Thoracic aorta (tissue), 2 donors: ENCODE measurements at places on chromosomes 7 and 10. TPM values are rescaled to one million over a fixed set of nuclear protein-coding genes. Genes with fewer than 3 reads are reported as not detected.
A peak's percentile ranks its signal among the peaks of the same experiment; 100 is the strongest.

DNA sequence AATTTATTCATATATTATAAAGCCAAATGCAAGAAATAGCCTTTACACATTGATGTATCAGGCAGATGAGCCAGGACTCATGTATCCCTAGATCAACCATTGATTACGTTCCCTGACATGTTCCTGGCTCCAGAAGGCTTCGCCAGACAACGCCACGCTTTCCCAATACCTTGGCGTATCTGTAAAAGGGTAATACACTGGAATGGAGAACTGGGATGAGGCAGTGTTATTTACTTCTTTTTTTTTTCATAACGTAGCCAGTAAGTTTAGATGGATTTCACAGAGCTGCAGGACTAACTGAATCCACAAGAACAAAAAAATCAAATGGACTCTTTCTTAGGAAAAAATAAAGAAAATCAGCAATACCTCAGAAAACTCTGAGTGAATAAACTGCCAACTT is 588.1 kb upstream of the SEMA3D start:
- H3K36me3 ChIP-seq: no peaks in the 10 kb centered on the region
- no peaks in the 10 kb centered on the region for H3K27me3 ChIP-seq
- no peak for DNase-seq
- H3K4me1 ChIP-seq: no peaks in the 10 kb centered on the region
- no peak overlapping the region for H3K27ac ChIP-seq
- no peak overlapping the region for H3K4me3 ChIP-seq

DNA sequence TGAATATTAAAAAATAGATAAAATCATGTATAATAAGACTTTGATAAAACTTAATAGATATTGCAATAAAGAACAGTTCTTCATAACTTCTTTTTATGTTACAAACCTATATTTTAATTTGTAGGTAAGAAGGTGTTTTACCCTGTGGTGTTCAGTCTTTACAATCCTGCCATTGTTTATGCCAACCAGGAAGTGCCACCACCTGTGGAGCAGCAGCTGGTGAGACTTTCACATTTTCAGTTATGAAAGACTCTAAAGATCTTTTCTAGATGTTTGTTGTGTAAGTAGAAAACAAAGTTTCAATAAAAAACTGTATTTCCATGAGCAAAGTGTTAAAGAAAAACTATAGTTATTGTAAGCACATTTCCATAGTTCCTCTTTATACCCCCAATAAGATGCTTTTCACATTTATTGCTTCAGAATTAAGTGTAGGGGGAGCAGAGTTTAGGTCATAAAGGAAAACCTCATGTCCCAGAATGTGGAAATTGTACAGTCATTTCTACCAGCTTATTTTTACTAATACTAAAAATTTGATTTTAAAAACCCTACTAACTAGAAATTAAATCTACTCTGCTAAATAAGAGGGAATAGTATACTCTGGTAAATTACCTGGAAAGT is 28.7 kb downstream of the CSGALNACT2 start:
- peaks cover 15% of the 10 kb centered on the region for H3K36me3 ChIP-seq
- DNase-seq: no peak
- H3K27ac ChIP-seq: no peak overlapping the region
- H3K27me3 ChIP-seq: no peaks in the 10 kb centered on the region
- no peak overlapping the region for H3K4me3 ChIP-seq
- H3K4me1 ChIP-seq: no peaks in the 10 kb centered on the region

CDC14C gene
- total RNA-seq: not detected

GRCh38 chr10:27410153-27410552 is 94.0 kb upstream of the RAB18 start:
- H3K4me1 ChIP-seq: no peaks in the 10 kb centered on the region
- no peak overlapping the region for H3K4me3 ChIP-seq
- no peak overlapping the region for H3K27ac ChIP-seq
- DNase-seq: no peak
- H3K36me3 ChIP-seq: no peaks in the 10 kb centered on the region
- H3K27me3 ChIP-seq: no peaks in the 10 kb centered on the region

GRCh38 chr7:73512018-73512780 is 9.9 kb downstream of the BAZ1B start:
- H3K4me3 ChIP-seq: no peak overlapping the region
- H3K36me3 ChIP-seq: peaks cover 45% of the 10 kb centered on the region
- no peaks in the 10 kb centered on the region for H3K27me3 ChIP-seq
- no peak overlapping the region for H3K27ac ChIP-seq
- DNase-seq: no peak
- H3K4me1 ChIP-seq: peaks cover 9% of the 10 kb centered on the region

GRM3 gene
- not detected for total RNA-seq

DNA sequence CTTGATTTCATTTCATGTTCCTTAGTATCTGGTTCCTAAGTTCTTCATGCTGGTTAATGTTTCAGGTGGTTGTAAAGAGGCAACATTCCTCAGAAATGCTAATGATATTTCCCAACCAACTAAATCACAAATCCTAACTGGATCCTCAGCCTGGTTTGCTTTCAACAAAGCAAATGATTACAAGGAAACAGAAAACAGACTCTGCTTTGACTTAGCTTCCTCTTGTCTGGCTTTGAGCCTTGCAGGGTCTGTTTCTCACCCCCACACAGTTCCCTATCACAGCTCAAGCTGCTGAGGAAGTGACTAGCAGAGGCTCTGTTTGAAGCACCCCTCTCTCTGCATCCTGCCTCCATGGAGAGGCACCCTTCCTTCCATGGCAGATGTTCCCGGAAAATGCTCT is 130.2 kb upstream of the CTTNBP2 start:
- no peak overlapping the region for H3K4me3 ChIP-seq
- H3K4me1 ChIP-seq: no peaks in the 10 kb centered on the region
- H3K27ac ChIP-seq: no peak overlapping the region
- H3K36me3 ChIP-seq: no peaks in the 10 kb centered on the region
- no peak for DNase-seq

C1QL3 gene
- total RNA-seq: not detected

DNA sequence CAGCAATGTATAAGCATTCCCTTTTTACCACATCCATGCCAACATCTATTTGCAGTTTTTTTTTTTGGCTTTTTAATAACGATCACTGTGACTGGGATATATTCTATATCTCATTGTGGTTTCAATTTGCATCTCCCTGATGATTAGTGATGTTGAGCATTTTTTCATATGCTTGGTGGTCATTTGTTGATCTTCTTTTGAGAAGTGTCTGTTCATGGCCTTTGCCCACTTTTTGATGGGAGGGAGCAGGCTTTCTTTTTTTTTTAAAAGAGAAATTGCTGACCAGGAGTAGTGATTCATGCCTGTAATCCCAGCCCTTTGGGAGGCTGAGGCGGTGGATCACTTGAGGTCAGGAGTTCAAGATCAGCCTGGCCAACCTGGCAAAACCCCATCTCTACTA is 4.0 kb downstream of the MUC17 start:
- no peak for DNase-seq
- H3K4me3 ChIP-seq: no peak overlapping the region
- no peaks in the 10 kb centered on the region for H3K4me1 ChIP-seq
- H3K27ac ChIP-seq: no peak overlapping the region
- H3K36me3 ChIP-seq: no peaks in the 10 kb centered on the region

- H3K4me1 ChIP-seq: peaks cover 10% of the 10 kb centered on the region
- no peaks in the 10 kb centered on the region for H3K36me3 ChIP-seq
- no peak for DNase-seq
- no peaks in the 10 kb centered on the region for H3K27me3 ChIP-seq
These were observed 1.6 kb upstream of the SAMD9 start for GRCh38 chr7:93119191-93119905.

DNA sequence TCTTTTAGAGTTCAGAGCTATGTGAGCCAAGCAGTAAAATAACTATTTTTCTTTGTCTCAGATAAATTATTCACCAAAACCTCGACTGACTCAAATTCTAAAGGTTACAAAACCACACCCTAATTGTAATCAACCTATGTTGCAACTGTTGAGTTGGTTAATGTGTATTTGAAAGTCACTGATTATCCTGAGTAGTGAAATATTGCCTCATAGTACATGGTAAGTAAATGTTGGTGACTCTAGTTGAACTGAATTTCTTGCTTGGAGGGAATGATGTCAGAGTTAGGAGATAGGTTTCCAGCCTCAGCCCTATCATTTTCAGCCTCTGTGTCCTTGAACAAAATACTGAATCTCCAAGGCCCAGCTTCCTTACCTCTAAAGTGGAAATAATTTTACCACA is 3.0 kb upstream of the CYP2C18 start:
- H3K4me3 ChIP-seq: no peak overlapping the region
- no peak for DNase-seq
- no peaks in the 10 kb centered on the region for H3K27me3 ChIP-seq
- H3K27ac ChIP-seq: no peak overlapping the region
- H3K4me1 ChIP-seq: no peaks in the 10 kb centered on the region

DNA sequence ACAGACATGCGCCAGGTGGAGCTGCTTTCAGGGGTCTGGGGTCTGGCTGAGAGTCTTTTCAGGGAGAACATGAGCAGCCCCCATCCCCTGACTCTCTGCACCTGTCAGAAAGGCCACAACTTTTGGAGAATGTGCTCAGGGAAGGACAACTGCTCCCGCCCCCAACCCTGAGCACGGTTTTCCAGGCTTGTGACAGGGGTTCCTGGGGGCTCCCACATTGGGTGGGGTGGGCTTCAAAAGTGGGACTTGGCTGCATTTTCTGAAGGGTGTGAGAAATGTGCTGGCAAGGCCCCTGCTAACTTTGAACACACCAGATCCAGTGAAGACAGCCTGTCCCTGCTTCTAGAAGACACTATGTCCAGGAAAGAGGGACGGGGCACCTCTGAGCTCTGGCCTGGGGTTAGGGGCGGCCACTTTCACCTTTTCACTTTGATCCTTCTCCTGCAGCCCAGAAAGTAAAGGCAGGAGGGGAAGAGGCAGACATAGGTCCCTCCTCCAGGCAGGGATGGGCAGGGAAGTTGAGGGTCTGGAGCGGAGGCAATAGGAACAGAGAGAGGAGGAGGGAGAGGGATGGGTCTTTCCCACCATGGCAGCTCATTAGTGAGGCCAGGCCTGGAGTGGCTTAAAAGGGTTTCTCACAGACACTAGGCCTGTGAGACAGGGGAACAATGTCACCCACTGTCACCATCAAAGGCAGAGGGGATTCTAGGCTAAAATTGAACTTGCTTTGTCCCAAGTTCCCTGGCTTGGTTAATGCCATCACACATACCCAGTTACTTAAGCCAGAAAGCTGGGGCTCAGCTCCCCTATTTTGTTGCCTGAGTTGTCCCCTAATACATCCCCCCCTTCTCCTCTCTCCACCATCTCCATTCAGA is 1.5 kb downstream of the KCP start:
- peak overlapping the region; percentile 63 for H3K4me3 ChIP-seq
- no peak overlapping the region for H3K27ac ChIP-seq
- H3K36me3 ChIP-seq: no peaks in the 10 kb centered on the region
- DNase-seq: no peak
- H3K27me3 ChIP-seq: no peaks in the 10 kb centered on the region

DNA sequence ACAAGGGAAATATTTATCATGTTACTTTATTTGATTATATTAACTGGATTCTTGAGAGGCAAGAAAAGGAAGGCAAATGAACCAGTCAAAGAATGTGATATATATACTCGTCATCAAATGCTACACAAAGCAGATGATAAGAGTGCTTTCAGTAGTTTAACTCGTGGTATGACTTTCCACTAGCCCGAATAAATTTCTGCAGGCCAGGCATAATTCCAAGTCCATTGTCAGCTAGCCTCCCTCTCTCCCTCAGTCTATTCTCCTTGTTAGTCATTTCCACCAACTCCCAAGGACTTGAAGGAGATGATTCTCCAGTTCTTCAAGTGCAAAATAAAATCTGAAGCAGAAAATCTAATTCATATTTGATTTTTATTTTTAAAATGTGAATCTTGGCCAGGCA is 190.5 kb downstream of the GLI3 start:
- no peak for DNase-seq
- no peaks in the 10 kb centered on the region for H3K4me1 ChIP-seq
- H3K36me3 ChIP-seq: no peaks in the 10 kb centered on the region
- H3K4me3 ChIP-seq: no peak overlapping the region
- no peak overlapping the region for H3K27ac ChIP-seq

GRCh38 chr10:83023662-83024061 is 1115.6 kb upstream of the GHITM start:
- no peak overlapping the region for H3K4me3 ChIP-seq
- no peak for DNase-seq
- no peaks in the 10 kb centered on the region for H3K27me3 ChIP-seq
- no peaks in the 10 kb centered on the region for H3K4me1 ChIP-seq
- H3K27ac ChIP-seq: no peak overlapping the region
- H3K36me3 ChIP-seq: no peaks in the 10 kb centered on the region

- H3K36me3 ChIP-seq: no peaks in the 10 kb centered on the region
- no peak overlapping the region for H3K4me3 ChIP-seq
- H3K27me3 ChIP-seq: no peaks in the 10 kb centered on the region
- H3K27ac ChIP-seq: no peak overlapping the region
- H3K4me1 ChIP-seq: peaks cover 2% of the 10 kb centered on the region
These were observed 244.9 kb downstream of the ARHGAP12 start for GRCh38 chr10:31683682-31684081.

SORCS1 gene
- total RNA-seq: 0.27 TPM

DNA sequence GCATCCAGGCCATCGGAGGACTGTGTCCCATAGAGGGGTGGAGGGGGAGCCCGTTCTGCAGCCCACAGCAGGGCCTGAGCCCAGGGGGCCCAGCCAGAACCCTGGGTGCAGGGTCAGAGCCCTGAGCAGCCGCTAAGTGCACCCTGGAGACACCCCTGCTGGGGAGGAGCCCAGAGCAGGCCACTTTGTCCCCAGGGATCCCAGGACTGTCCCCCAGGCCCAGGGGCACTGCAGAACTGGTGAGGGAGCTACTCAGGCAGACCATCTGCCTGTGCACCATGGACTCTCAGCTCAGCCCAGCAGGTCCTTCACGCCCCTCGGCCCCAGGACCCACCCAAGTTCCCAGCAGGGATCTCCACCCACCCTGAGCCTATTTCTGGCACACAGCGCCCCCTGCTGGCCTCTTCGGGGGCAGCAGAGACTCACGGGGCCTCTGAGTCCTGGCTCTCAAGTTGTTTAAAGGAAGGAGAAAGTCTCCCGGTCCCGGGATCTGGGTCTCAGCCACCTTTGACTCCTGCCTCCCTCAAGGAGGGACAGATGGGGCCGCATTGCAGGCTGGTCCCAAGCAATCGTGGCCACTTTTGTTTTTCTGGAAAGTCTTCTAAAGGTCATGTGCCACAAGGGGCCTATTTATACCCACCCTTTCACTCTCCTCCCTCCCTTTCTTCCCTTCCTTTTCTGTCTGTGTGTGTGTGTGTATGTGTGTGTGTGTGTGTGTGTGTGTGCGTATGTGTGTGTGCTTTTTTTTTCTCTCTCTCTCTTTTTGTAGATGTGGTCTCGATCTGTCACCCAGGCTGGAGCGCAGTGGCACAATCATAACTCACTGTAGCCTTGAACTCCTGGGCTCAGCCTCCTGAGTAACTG is 90.3 kb downstream of the MYL10 start:
- H3K36me3 ChIP-seq: no peaks in the 10 kb centered on the region
- DNase-seq: no peak
- peaks cover 38% of the 10 kb centered on the region for H3K4me1 ChIP-seq
- no peak overlapping the region for H3K4me3 ChIP-seq
- H3K27me3 ChIP-seq: no peaks in the 10 kb centered on the region

MSMB gene
- total RNA-seq: not detected

LRRD1 gene
- total RNA-seq: not detected

- no peak for DNase-seq
- no peaks in the 10 kb centered on the region for H3K27me3 ChIP-seq
- H3K36me3 ChIP-seq: no peaks in the 10 kb centered on the region
These were observed 73.3 kb downstream of the WIPF3 start for GRCh38 chr7:29879609-29880008.
